Central memory CD8-positive, alpha-beta T cell (primary cell): ENCODE measurements at places on chromosomes 16 and 17.

GRCh38 chr17:63694950-63695773 lies 4.8 kb downstream of the LIMD2 start:
- peaks cover 72% of the 10 kb centered on the region for H3K36me3 ChIP-seq
- peaks cover 58% of the 10 kb centered on the region for H3K4me1 ChIP-seq
- no peaks in the 10 kb centered on the region for H3K27me3 ChIP-seq
- peak overlapping the region; percentile 92 for H3K4me3 ChIP-seq
- DNase-seq, result no peak
- peak overlapping the region; percentile 95 for H3K27ac ChIP-seq

- no peaks in the 10 kb centered on the region for H3K27me3 ChIP-seq
- no peaks in the 10 kb centered on the region for H3K4me1 ChIP-seq
- H3K4me3 ChIP-seq, result no peak overlapping the region
- peaks cover 34% of the 10 kb centered on the region for H3K36me3 ChIP-seq
Measured at GRCh38 chr17:1087381-1088241, 90.7 kb downstream of the TIMM22 start.

- no peaks in the 10 kb centered on the region for H3K36me3 ChIP-seq
- no peaks in the 10 kb centered on the region for H3K4me1 ChIP-seq
- DNase-seq, result no peak
- H3K27me3 ChIP-seq, result peaks cover 36% of the 10 kb centered on the region
Measured at GRCh38 chr16:73546341-73546845, 498.5 kb upstream of the ZFHX3 start.

DNA sequence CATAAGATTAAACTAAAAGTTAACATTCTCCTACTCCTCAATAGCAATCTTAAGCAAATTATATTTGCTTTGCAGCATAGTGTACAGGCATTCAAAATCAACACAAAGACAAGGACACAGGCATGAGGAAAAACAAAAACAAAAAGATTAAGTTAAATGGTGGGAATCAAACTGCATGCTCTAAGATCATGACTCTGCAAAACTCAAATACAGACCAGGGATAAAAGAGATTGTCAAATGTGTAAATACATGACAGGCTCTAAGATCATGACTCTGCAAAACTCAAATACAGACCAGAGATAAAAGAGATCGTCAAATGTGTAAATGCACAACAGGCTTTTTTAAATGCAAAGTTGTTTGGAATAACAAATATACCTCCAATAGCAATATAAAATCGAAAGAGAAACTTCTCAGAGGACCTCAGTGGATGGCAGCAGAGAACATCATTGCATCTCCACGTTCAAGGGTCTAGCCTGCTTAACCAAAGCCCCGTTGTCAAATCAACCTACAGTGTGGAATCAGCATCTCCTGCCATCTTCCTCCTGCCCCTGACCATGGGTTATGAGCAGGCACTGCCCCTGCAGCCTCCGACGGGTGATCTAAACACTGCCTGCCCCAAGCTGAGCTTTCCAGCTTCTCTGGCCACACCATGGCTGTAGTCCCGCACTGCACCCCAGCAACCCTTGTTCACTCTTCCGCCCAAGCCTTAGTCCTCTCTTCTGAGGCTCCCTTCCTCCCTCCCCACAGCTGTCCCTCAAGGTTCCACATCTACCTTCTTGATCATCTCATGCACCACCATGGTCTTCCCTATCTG lies 446.1 kb downstream of the SOX9 start:
- no peaks in the 10 kb centered on the region for H3K36me3 ChIP-seq
- H3K27me3 ChIP-seq, result peaks cover 5% of the 10 kb centered on the region
- H3K4me1 ChIP-seq, result no peaks in the 10 kb centered on the region
- no peak overlapping the region for H3K27ac ChIP-seq

DNA sequence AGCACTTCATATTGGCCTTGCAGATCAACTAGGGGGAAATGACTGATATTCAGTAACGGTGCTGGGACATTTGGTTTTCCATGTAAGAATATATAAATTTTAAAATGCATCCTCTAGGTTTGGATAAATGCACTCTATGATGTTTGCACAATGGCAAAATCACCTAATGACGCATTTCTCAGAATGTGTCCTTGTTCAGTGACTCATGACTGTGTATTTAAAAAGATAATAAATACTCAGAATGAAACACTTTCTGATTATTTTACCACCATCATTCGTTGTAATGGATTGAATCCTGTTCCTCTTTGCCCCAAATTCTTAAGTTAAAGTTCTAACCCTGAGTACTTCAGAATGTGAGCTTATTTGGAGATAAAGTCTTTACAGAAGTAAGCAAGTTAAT lies 17.2 kb upstream of the ADGRG1 start:
- H3K27ac ChIP-seq, result peak overlapping the region; percentile 92
- H3K4me3 ChIP-seq, result no peak overlapping the region
- no peaks in the 10 kb centered on the region for H3K27me3 ChIP-seq
- DNase-seq, result no peak
- H3K4me1 ChIP-seq, result peaks cover 46% of the 10 kb centered on the region

DNA sequence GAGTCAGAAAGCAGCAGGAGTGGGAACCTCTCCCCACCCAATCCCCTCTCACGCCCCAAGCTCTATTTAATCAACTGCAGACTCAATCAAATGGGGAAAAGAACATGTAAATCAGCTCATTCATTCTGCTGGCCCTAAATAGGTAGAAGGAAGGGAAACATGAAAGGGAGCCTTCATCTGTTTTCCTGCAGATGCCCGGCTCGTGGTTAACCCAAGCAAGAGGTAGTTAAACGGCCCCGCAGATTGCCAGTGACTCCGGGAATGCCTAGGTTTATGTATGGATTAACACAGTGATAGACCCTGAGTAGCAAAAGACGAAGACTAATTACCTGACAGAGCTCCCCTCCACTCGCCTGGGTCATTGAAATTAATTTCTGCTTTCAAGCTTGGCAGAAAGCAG lies 542.0 kb downstream of the WWOX start:
- DNase-seq, result no peak
- no peak overlapping the region for H3K27ac ChIP-seq
- peaks cover 20% of the 10 kb centered on the region for H3K27me3 ChIP-seq
- peaks cover 2% of the 10 kb centered on the region for H3K36me3 ChIP-seq
- no peaks in the 10 kb centered on the region for H3K4me1 ChIP-seq

GRCh38 chr17:5804251-5804650 lies 219.9 kb upstream of the NLRP1 start:
- DNase-seq, result no peak
- H3K36me3 ChIP-seq, result no peaks in the 10 kb centered on the region
- H3K4me1 ChIP-seq, result no peaks in the 10 kb centered on the region
- no peak overlapping the region for H3K27ac ChIP-seq
- peaks cover 56% of the 10 kb centered on the region for H3K27me3 ChIP-seq
- no peak overlapping the region for H3K4me3 ChIP-seq

GRCh38 chr16:83338941-83339340 lies 468.8 kb upstream of the HSBP1 start:
- no peak overlapping the region for H3K27ac ChIP-seq
- no peak for DNase-seq
- H3K4me1 ChIP-seq, result no peaks in the 10 kb centered on the region
- H3K27me3 ChIP-seq, result peaks cover 2% of the 10 kb centered on the region
- no peak overlapping the region for H3K4me3 ChIP-seq

DNA sequence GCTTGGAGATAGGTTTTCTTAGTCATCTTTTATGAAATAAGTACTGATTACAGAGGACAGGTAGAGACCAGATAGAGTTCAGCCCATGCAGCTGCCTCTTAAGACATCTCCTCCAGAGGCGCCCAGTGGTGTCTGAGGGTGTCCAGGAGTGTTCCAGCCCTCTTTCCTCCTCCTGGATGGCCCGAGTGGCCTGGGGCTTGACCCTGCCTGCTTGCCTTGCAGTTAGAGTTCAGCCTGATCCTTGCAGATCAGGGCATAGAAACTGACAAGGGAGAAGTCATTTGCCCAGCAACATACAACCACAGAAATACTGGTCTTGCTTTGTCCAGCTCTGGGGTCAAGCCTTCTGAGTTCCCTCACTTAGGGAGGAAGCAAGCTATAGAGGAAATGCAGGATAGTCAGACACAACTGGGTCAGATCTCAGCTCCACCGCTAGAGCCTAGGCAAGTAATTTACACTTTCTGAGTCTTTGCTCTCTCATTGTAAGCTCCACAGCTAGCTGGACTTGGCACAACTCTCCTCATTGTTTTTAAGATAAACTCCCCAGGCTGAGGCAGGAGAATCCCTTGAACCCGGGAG lies 3.6 kb upstream of the CCL1 start:
- no peak overlapping the region for H3K27ac ChIP-seq
- peaks cover 28% of the 10 kb centered on the region for H3K27me3 ChIP-seq
- DNase-seq, result no peak
- H3K4me3 ChIP-seq, result no peak overlapping the region

GRCh38 chr17:33241390-33241789 lies 51.7 kb downstream of the ASIC2 start:
- DNase-seq, result no peak
- no peaks in the 10 kb centered on the region for H3K4me1 ChIP-seq
- no peaks in the 10 kb centered on the region for H3K36me3 ChIP-seq
- H3K27me3 ChIP-seq, result peaks cover 68% of the 10 kb centered on the region
- H3K4me3 ChIP-seq, result no peak overlapping the region

DNA sequence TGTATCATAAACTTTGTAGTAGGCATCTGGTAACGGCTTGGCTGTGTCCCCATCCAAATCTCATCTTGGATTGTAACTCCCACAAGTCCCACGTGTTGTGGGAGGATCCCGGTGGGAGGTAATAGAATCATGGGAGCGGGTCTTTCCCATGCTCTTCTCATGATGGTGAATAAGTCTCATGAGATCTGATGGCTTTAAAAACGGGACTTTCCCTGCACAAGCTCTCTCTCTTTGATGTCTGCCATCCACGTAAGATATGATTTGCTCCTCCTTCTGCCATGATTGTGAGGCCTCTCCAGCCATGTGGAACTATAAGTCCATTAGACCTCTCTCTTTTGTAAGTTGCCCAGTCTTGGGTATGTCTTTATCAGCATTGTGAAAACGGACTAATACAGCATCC lies 248.7 kb downstream of the SNX29 start:
- H3K27ac ChIP-seq, result no peak overlapping the region
- no peak overlapping the region for H3K4me3 ChIP-seq
- H3K4me1 ChIP-seq, result peaks cover 10% of the 10 kb centered on the region
- no peaks in the 10 kb centered on the region for H3K27me3 ChIP-seq
- H3K36me3 ChIP-seq, result no peaks in the 10 kb centered on the region

DNA sequence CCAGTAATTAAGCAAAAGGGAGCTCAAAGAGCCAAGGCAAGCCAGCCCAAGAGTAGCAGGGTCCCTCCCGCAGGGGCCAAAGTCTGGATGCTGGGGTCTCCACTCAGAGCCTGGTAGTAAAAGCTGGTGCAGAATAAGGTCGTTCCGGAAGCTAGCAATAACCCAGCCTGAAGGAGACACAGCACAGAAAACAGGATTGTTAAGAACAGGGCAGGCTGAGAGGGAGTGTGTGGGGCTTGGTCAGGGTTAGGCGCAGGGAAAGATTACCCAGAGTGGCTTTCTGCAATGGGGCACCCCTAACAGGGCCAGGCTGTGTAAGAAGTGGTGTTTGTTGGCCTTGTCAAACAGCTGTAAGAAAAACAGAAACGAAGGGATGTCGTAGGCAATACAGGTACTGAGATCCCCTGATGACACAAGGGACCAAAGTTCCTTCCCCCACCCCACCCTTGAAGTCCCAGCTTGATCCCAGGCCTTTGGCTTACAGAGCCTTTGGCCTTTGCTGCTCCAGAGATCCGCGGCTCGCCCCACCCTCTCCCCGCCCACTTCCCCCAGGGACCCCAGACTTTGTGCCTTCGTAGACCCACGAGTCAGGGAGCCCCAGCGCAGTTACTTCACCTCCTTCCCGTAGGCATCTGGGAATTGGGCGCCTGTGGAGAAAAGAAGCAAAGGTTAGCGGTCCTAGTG lies 712 bp downstream of the TMEM256 start:
- H3K27ac ChIP-seq, result peak overlapping the region; percentile 78
- peak overlapping the region; percentile 93 for H3K4me3 ChIP-seq
- H3K36me3 ChIP-seq, result peaks cover 5% of the 10 kb centered on the region
- H3K27me3 ChIP-seq, result no peaks in the 10 kb centered on the region

- no peak for DNase-seq
- H3K27me3 ChIP-seq, result no peaks in the 10 kb centered on the region
- no peaks in the 10 kb centered on the region for H3K36me3 ChIP-seq
- H3K27ac ChIP-seq, result no peak overlapping the region
- H3K4me3 ChIP-seq, result no peak overlapping the region
- H3K4me1 ChIP-seq, result peaks cover 12% of the 10 kb centered on the region
Measured at GRCh38 chr16:11609474-11610120, 22.9 kb upstream of the LITAF start.

- peaks cover 7% of the 10 kb centered on the region for H3K36me3 ChIP-seq
- peak overlapping the region; percentile 49 for H3K4me3 ChIP-seq
- H3K27ac ChIP-seq, result no peak overlapping the region
- DNase-seq, result no peak
- peaks cover 21% of the 10 kb centered on the region for H3K4me1 ChIP-seq
- H3K27me3 ChIP-seq, result no peaks in the 10 kb centered on the region
Measured at GRCh38 chr16:70695331-70696070, 9.6 kb upstream of the MTSS2 start.

- H3K27ac ChIP-seq, result no peak overlapping the region
- no peaks in the 10 kb centered on the region for H3K4me1 ChIP-seq
- no peaks in the 10 kb centered on the region for H3K36me3 ChIP-seq
- DNase-seq, result no peak
- no peaks in the 10 kb centered on the region for H3K27me3 ChIP-seq
Measured at GRCh38 chr16:52383640-52384292, 163.2 kb downstream of the TOX3 start.

GRCh38 chr17:75509528-75510258 lies 5.6 kb downstream of the CASKIN2 start:
- peaks cover 1% of the 10 kb centered on the region for H3K36me3 ChIP-seq
- H3K27me3 ChIP-seq, result no peaks in the 10 kb centered on the region
- peaks cover under 1% of the 10 kb centered on the region for H3K4me1 ChIP-seq
- no peak overlapping the region for H3K4me3 ChIP-seq
- no peak overlapping the region for H3K27ac ChIP-seq

- DNase-seq, result no peak
- peaks cover 1% of the 10 kb centered on the region for H3K36me3 ChIP-seq
- H3K4me1 ChIP-seq, result peaks cover 10% of the 10 kb centered on the region
- no peak overlapping the region for H3K27ac ChIP-seq
- no peaks in the 10 kb centered on the region for H3K27me3 ChIP-seq
Measured at GRCh38 chr17:57750895-57751294, 5.8 kb upstream of the CCDC182 start.

DNA sequence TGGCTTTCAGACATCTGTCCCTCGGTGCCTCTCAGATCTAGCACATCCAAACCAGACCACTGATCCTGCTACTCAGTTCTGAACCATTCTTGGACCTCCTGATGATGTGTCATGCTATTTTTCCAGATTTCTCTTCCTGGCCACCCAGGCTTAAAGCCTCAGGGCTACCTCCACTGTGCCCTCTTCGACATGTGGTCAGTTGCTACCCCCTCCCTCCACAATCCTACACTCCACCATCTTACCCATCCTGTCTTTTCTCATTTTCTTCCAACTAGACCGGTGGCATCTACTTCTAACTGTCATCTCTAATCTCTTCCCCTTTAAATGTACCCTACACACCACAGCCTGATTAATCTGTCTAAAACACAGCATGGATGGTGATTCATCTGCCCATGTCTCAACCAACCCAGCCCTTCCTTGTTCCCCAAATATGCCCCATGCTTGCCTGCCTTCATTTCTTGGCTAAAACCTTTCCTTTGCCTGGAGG lies 478.6 kb downstream of the SLC39A11 start:
- no peak overlapping the region for H3K27ac ChIP-seq
- peaks cover 67% of the 10 kb centered on the region for H3K27me3 ChIP-seq
- peaks cover 9% of the 10 kb centered on the region for H3K4me1 ChIP-seq
- DNase-seq, result no peak
- H3K36me3 ChIP-seq, result peaks cover 2% of the 10 kb centered on the region

GRCh38 chr17:11935734-11936406 lies 61.4 kb downstream of the ZNF18 start:
- no peak for DNase-seq
- no peaks in the 10 kb centered on the region for H3K4me1 ChIP-seq
- H3K27me3 ChIP-seq, result peaks cover 24% of the 10 kb centered on the region
- no peaks in the 10 kb centered on the region for H3K36me3 ChIP-seq
- H3K27ac ChIP-seq, result no peak overlapping the region
